ENCODE measurements at places on chromosomes 6 and 20.

- no peak for DNase-seq
Measured at GRCh38 chr6:18324706-18325042, 60.3 kb upstream of the DEK start.

DNA sequence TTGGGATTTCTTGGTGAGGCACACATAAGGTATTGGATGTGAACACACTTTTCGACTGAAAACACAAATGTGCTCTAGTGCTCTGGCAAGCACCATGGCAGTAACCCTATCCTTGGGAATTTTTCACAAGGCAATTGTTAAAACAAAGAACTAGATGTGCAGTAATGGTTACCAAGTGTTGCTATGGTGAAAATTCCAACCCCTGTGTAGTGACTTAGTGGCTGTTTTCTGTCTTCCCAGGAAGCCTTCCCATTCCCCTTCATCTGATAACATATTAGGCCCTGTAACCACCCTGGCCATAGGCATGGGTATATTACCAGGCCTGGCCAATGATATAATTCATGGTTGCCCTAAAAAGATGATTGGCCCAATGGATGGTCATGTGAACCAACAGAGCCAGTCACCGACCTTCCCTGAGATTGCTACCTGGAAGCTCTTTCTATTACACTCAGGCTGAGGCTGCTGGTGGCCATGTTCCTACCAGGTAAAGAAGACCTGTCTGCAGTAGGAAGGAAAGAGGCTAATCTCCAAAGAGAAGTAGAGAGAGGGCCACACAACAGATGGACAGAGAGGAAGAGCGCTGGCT, 4.1 kb downstream of the C20orf202 start:
- DNase-seq: no peak

GRCh38 chr6:114375541-114376192, 32.8 kb upstream of the HS3ST5 start:
- DNase-seq: no peak

GRCh38 chr20:36496707-36497669, 44.3 kb upstream of the MYL9 start:
- DNase-seq: no peak

GRCh38 chr20:47784599-47785310, 526 bp downstream of the SULF2 start:
- DNase-seq: peak; percentile 29
